Caco-2 (cell line): ENCODE measurements at places on chromosomes 5 and 9. TPM values are rescaled to one million over a fixed set of nuclear protein-coding genes. Genes with fewer than 3 reads are reported as not detected.

DNA sequence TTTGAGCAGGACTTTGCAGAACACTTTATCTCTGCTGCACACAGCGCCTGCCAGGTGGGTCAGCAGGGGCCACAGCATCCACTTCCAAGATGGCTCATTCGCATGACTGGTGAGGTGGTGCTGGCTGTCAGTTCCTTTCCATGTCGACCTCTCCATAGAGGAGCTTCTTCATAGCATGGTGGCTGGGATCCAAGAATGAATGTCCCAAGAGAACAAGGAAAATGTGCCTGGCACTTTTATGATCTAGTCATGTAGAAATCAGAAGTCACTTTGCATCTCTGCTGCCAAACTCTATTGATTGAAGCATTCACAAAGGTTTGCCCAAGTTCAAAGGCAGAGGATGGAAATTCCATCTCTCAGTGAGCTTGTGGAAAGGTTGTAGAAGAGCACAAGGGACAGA, 85.0 kb downstream of the GALNT10 start:
- DNase-seq, result no peak
- H3K4me1 ChIP-seq, result no peaks in the 10 kb centered on the region; the same call in 1 of the 2 replicates
- H3K4me3 ChIP-seq, result no peak overlapping the region
- H3K27me3 ChIP-seq, result no peaks in the 10 kb centered on the region

DNA sequence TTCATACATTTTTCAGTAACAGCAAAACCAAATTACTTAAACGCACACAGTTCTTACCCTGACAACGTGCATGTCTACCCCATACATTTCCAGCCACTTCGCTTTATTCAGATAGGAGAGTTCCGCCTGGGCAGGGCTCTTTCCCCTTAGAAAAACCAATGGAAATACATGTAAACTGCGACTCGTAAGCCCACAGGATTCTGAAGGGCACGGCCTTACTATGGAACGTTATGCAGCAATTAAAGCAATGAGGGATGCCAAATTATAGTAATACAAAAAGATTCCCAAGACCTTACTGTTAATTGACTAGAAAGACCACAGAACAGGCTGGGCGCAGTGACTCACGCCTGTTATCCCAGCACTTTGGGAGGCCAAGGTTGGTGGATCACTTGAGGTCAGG, 64.5 kb downstream of the EPB41L4B start:
- no peak overlapping the region for H3K4me3 ChIP-seq
- H3K4me1 ChIP-seq, result peaks cover 6% of the 10 kb centered on the region; the same call in 1 of the 2 replicates
- no peaks in the 10 kb centered on the region for H3K27me3 ChIP-seq
- no peak for DNase-seq
- no peaks in the 10 kb centered on the region; the same call in 1 of the 2 replicates for H3K36me3 ChIP-seq
- no peak overlapping the region for H3K27ac ChIP-seq

DNA sequence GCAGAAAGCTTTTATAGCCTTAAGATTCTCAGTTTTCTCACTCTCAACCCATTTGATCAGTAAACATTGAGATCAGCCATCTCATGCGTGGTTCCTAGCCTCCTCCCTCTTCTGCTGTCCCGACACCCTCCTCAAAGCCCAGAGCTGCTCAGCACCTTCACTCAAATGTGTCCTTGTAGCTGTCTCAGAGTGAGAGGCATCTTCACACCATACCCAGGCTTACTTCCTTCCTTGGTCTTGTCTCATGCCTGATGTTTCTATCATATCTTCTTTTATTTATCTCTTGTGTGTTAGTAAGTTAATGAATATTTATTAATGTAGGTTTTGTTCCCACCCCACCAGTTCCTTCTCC, 72.4 kb upstream of the SNX2 start:
- no peak for DNase-seq
- H3K27me3 ChIP-seq, result no peaks in the 10 kb centered on the region
- H3K27ac ChIP-seq, result no peak overlapping the region
- H3K36me3 ChIP-seq, result no peaks in the 10 kb centered on the region
- H3K4me3 ChIP-seq, result no peak overlapping the region

- no peak overlapping the region for H3K4me3 ChIP-seq
- DNase-seq, result no peak
- H3K27ac ChIP-seq, result no peak overlapping the region
- no peaks in the 10 kb centered on the region for H3K27me3 ChIP-seq
- H3K36me3 ChIP-seq, result no peaks in the 10 kb centered on the region
Observed at GRCh38 chr9:72362118-72362531, 2.9 kb downstream of the ZFAND5 start.

DNA sequence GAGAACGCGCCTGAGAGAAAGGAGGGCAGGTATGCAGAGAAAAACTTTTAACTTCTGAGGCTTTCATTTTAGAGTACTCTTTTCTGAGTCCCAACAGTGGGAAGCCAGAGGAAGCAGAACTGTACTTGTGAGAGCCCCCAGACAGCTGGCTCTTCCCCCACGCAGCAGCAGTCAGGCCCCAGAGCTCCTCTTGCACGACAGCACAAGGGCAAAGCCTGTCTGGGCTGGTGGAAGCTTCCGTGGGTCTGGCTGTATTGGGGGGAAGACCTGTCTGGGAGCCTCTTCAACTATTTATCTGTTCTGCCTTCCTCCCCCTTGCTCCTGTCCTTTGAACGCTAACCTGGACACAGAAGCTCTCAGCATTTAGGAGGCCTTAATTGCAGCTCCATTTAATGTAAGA, 68.2 kb downstream of the THBS4 start:
- peak overlapping the region; percentile 22 for H3K27ac ChIP-seq
- no peak for DNase-seq
- no peak overlapping the region for H3K4me3 ChIP-seq
- H3K36me3 ChIP-seq, result no peaks in the 10 kb centered on the region
- no peaks in the 10 kb centered on the region for H3K27me3 ChIP-seq
- H3K4me1 ChIP-seq, result peaks cover 13% of the 10 kb centered on the region

GRCh38 chr9:136769710-136770191, 5.4 kb upstream of the LCN15 start:
- peaks cover 2% of the 10 kb centered on the region for H3K36me3 ChIP-seq
- H3K4me1 ChIP-seq, result peaks cover 7% of the 10 kb centered on the region
- no peak for DNase-seq
- H3K27me3 ChIP-seq, result no peaks in the 10 kb centered on the region
- no peak overlapping the region for H3K27ac ChIP-seq
- H3K4me3 ChIP-seq, result no peak overlapping the region

DNA sequence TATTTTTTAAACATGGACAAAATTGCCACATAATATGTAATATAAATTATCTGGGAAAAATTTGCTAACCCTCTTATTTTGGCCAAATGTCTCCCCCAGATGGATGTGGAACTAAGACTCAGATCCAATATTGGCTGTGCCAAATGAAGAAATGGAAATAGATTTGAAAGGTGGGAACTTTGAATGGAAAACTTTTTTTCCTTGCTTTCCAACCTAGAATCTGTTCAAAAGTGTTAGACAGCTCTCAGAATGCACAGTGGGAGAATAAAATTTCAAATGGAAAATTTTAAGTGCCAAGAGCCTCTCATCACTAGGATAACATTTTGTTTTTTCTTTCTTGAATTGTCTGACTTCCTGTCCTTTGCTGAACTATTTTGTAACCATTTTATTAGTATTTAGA, 142.6 kb upstream of the GAS1 start:
- H3K4me1 ChIP-seq, result no peaks in the 10 kb centered on the region
- no peaks in the 10 kb centered on the region for H3K27me3 ChIP-seq
- no peak overlapping the region for H3K4me3 ChIP-seq
- H3K36me3 ChIP-seq, result no peaks in the 10 kb centered on the region
- DNase-seq, result no peak

DNA sequence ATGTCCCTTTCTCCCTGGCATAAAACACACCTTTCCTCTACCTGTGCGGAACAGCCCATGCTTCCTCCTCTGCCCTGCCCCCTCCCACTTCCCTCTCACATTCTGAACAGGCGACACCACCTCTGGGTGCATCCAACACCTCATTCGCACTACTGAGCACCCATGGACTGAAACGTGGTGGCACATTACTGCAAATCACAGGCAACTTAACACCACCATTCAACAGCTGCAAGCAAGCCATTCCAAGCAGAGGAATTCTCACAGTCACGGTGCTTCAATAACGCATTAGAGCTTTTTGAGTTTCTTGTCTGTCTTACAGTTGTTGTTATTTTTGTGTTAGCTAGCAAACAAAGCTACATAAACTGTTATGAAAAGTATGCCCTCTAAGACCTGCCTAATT, 298.2 kb upstream of the TAS2R1 start:
- no peak overlapping the region for H3K4me3 ChIP-seq
- H3K27me3 ChIP-seq, result no peaks in the 10 kb centered on the region
- peaks cover 9% of the 10 kb centered on the region; the same call in 1 of the 2 replicates for H3K4me1 ChIP-seq
- DNase-seq, result no peak

- no peaks in the 10 kb centered on the region for H3K4me1 ChIP-seq
- no peak overlapping the region for H3K4me3 ChIP-seq
- H3K36me3 ChIP-seq, result no peaks in the 10 kb centered on the region
- no peak overlapping the region for H3K27ac ChIP-seq
- no peak for DNase-seq
- no peaks in the 10 kb centered on the region for H3K27me3 ChIP-seq
Observed at GRCh38 chr9:14935106-14935751, 25.0 kb upstream of the FREM1 start.

DNA sequence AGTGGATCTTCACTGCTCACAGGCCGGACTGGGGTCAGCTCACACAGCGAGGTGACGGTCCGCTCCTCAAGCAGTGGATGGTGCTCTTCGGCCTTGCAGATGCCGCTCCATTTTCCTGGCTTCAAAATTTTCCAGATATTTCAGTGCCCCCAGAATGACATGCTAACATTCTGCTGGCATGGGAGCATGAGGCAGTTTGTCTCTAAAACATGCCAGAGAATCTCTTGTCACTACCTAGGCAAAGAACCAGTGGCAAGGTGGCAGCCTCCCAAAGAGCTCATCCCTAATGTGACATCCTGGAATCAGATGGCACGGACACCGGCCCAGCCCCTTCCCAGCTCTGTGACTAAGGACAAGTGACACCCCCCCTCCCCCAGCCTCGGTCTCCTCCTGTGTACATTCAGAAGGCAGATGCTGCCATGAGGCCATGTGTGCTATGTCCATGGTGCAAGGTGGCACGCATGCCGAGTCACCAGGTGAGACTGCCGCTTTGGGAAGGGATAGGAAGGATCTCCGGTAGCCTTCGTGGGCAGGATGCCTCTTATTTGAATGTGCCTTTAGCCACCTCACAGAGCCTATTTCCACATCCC, 2.7 kb downstream of the S1PR3 start:
- no peak overlapping the region for H3K4me3 ChIP-seq
- H3K27me3 ChIP-seq, result no peaks in the 10 kb centered on the region
- H3K4me1 ChIP-seq, result no peaks in the 10 kb centered on the region
- H3K36me3 ChIP-seq, result no peaks in the 10 kb centered on the region
- no peak for DNase-seq
- H3K27ac ChIP-seq, result no peak overlapping the region

- no peak for DNase-seq
- H3K36me3 ChIP-seq, result no peaks in the 10 kb centered on the region
- H3K4me3 ChIP-seq, result no peak overlapping the region
- H3K4me1 ChIP-seq, result peaks cover 10% of the 10 kb centered on the region; the same call in 1 of the 2 replicates
Observed at GRCh38 chr5:13606051-13606450, 338.4 kb downstream of the DNAH5 start.

DNA sequence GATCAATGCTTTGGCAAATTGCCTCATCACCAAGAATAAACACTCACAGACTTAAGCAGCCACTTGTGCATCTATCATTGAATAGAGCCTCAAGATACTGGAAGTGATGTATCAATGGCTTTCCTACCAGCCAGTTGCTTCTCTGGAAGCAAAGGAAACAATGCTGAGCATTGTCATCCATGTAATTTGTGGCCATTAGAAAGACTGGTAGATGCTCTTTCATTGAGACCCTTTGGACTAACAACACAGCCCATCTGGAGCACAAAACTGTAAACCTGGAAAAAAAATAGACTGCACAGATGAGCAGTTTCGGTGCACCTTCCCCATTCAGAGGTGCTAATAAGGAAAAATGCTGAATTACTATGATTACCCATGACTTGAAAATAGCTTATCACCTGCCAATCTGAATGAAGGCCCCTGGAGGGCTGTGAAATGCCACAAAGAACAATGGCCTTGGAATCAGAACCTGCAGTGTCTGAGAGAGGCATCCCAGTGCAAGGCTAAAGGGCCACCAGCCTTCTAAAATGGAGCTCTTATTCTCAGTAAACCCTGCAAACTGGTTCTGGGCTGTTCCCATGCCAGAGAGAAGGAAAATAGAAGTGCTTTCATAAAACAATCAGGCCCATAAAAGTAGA, 127.5 kb downstream of the RFK start:
- no peaks in the 10 kb centered on the region for H3K27me3 ChIP-seq
- DNase-seq, result no peak
- H3K36me3 ChIP-seq, result no peaks in the 10 kb centered on the region

The CBY3 gene
- 0.68 and 1.3 TPM in 2 replicates for total RNA-seq

The TXNDC8 gene
- not detected in 2 replicates for total RNA-seq

The STPG3 gene
- not detected in 2 replicates for total RNA-seq

The PCDHGA7 gene
- total RNA-seq, result 0.09 and 0.43 TPM in 2 replicates

The LCP2 gene
- total RNA-seq, result not detected in 2 replicates

The RALGPS1 gene
- 41.5 and 43.9 TPM in 2 replicates for total RNA-seq

The ACSL6 gene
- 0.19 and 1.4 TPM in 2 replicates for total RNA-seq

The NPR3 gene
- 0.11 and 0.23 TPM in 2 replicates for total RNA-seq

The POLK gene
- 7.5 and 11.1 TPM in 2 replicates for total RNA-seq
